ENCODE measurements at places on chromosomes 11 and 22. TPM values are rescaled to one million over a fixed set of nuclear protein-coding genes. Genes with fewer than 3 reads are reported as not detected.
A peak's percentile ranks its signal among the peaks of the same experiment; 100 is the strongest.

DNA sequence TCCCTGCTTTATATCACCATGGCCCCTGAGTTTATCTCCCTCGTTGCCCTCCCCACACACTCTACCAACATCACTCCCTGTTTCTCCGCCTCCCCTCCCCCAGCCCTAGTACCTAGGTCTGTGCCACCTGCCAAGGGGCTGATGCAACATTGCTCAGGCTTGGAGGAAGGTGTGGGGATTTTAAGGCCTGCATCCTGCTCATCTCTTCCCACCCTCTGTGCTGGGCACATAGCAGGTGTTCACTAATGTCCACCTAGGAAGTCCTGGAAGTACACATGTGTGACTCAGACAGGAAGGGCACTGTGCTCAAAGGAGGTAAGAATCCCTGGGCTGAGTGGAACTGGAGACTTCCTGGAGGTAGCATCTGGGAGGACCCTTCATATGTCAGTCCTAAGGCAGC lies 37.0 kb downstream of the PDE2A start:
- DNase-seq = no peak

DNA sequence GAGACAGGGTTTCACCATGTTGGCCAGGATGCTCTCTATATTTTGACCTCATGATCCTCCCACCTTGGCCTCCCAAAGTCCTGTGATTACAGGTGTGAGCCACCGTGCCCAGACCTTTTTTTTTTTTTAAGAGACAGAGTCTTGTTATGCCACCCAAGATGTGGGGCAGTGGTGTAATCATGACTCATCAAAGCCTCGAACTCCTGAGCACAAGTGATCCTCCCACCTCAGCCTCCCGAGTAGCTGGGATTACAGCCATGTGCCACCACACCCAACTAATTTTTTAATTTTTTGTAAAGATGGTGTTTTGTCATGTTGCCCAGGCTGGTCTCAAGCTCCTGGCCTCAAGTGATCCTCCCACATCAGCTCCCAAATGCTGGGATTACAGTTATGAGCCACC lies 37.9 kb downstream of the IZUMO1R start:
- DNase-seq = no peak

GRCh38 chr11:67099831-67100324 lies 19.2 kb upstream of the KDM2A start:
- DNase-seq = no peak

DNA sequence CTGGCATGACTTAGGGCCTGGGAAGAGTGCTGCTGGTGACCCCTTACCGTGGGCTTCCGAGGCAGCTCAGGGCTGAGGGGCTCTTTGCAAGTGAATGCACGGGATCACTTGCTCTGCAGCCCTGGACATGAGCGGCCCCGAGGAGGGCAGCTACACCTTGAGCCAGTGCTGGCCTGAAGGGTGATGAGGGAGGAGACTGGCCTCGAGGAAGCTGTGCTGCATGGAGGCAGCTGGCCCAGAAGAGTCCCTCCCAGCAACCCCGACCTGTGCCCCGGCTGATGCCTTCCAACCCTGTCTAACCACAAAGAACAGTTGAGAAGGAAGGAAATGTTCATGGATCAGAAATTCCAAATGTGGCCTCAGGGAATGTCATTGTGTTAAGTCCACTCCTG lies 45.2 kb downstream of the TBX1 start:
- no peak for DNase-seq

DNA sequence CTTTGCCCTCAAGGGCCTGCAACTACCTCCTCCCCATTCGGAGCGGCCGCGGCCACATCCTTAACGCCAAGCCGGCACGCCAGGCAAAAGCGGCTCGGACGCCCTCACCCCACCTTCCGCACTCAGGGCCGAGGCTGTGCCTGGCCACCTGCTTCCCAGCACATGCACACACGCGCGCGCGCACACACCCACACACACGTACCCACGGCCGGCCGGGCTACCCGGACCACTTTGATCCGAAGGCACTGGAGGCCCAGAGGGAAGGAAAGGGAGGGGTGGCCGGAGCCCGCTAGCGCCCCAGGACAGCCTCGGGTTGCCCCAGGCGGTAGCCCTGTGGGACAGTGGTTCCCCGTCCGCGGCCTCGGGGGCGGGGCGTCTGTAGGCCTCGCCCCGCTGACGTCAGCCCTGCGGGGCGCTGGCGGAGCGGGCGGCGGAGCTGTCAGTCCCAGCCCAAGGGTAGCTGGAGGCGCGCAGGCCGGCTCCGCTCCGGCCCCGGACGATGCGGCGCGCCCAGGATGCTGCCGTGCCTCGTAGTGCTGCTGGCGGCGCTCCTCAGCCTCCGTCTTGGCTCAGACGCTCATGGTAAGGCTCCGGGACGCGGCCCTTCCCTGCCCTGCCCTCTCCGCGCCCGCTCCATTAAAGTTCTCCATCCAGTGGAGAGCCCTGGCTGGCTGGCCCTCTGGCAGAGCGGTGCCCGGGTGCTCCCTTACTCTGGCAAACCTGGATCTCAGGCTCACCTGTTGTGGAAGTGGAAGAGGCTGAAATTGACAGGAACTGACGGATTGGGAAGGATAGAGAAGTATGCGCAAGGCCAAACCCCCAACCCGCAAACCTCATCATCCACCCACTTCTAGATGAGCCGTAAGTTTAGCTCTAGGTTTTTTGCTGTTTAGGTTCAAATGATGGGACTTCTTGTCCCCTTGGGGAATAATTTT lies at the start of gene IL10RA:
Gene IL10RA, plus strand, starts transcription at position 442 of the 935 bp plus-strand sequence. Its CDS starts 74 bp downstream, at position 516.
- DNase-seq = no peak

DNA sequence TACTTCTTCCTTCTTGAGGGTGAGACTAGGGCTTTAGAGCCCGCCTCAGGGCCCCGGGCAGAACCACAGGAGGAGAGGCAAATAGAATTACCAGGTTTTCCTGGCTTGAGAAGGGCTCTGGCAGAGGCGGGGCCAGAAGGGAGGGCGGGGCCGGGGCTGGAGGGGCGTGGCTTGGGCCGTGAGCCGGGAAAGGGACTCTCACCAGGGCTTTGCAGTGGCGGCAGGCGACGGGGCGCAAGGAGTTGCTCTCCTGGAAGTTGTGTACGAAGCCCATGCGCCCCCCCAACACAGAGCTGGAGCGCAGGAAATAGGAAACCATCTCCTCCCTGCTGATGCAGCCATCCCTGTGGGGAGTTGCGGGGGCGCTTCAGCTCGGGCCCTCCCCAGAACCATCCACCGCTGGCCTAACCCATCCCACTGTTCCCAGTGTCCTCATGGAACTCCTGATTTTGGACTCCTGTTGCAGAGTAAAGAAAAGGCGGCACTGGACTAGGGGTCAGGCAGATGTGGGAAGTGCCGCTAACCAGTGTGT lies 6.9 kb upstream of the NRXN2 start:
- DNase-seq = no peak

DNA sequence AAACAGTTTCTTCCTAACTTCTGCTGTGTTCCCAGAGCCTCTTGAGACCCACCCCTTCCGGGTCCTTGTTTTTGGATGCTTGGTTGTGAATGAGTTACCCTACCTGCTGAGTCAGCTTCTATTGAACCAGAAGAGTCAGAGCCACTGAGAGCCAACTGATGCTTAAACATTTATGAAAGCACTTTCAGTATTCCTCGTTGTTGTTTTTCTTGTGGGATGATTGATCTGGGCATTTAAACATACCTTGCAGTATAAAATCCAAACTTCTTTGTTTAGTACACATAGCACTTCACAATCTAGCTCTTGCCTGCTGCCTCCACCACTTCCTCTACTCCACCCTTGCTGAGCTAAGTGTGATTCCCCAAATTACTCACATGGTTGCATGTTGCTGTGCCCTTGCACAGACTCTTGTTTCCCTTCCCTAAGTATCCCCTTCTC lies 5.5 kb downstream of the PRSS23 start:
- DNase-seq = no peak

The STK33 gene
- total RNA-seq = 1.2 TPM

The ROBO4 gene
- 11.9 TPM for total RNA-seq

- DNase-seq = peak; percentile 47
Observed at GRCh38 chr11:72002841-72003775, 4.4 kb downstream of the IL18BP start.

- DNase-seq = no peak
Observed at GRCh38 chr22:19466126-19466716, 12.8 kb downstream of the UFD1 start.

The LMO2 gene
- total RNA-seq = 20.0 TPM

The ANO9 gene
- 14.2 TPM for total RNA-seq

The PGA5 gene
- total RNA-seq = 2.1 TPM

The IL18 gene
- 21.0 TPM for total RNA-seq

The CEP126 gene
- 14.7 TPM for total RNA-seq

DNA sequence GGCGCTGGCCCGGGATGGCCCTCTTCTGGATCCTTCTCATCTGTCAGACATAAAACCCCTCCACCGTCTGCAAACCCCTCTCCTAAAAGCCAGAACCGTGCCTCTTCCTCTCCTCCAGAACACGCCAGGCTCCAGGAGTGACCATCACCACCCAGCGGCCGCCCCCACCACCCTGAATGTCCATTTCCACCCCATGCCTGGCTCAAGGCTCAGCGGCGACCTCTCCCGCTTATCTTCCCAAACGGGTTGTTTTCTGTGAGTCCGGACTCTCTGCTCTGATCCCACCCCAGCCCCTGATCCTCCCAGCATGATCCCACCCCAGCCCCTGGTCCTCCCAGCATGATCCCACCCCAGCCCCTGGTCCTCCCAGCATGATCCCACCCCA lies 37.6 kb downstream of the CELSR1 start:
- DNase-seq = no peak

GRCh38 chr11:94557992-94558391 lies 9.2 kb upstream of the PIWIL4 start:
- DNase-seq = no peak

DNA sequence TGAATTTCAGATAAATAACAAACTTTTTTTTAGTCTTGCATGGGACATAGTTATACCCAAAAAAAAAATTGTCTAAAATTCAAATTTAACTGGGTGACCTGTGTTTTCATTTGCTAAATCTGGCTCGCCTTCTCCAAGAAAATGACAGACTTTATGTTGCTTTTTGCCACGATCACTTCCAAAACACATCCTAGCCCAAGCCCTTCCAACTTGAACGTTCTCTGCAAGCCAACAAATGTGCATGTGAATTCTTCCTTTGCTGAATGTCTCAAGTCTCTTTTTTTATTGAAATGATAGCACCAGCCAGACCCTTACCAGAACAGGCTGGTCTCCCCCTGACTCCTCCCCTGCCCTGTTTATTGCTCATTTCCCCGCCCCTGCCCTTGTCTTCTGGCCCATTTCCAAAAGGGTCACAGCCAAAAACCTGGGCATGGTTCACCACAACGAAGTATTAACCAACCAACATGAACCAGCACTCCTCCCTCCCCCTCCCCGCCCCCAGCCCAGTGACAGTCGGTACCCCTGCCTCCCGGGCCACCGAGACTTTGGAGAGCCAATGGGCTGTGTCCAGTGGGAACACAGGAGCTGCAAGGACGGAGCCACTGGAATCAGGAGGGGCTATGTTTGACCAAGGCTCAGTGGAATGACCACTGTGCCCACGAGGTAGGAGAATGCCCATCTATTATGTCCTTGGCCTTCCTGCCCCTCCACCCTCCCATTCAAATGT lies 63.2 kb downstream of the BTG4 start:
- no peak for DNase-seq

DNA sequence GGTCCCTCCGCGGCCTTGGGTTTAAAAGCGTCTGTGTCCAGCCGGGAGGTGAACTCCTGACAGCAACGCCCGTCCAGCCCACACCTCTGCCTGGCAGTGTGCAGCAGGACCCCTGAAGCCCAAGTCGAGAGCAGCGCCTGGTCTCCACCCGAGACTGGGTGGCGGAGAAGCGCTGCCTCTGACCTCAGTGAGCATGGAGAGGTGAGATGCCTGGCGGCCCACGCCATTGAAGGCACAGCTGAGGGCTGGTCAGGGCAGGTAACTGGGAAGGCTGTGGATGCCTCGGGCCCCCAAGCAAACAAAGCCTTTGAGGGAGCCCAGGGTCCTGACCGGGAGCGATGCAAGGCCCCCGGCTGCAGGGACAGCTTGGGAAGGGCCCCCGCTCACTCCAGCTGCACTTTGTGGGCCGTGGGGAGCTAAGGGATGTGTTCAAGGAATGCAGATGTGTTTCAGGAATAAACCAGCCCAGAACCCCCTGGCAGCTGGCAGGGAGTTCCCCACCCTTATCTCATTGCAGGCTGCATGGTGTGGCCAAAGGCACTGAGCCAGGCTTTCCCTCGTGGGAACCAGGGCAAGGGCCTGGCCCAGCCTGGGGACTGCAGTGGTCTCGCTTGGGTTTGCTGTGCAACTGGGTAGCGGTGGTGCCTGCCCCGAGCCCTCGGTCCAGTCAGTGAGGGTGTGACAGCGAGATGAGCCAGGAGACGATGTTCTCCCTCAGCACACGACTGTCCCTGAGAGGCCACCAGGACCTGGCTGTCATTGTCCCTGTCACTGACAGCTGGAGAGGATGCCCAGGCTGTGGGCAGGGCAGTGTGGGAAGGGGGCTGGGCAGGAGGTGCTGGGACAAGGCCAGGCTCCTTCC lies 92.5 kb downstream of the WNT7B start:
- no peak for DNase-seq
